ENCODE measurements at places on chromosomes 16 and 17.

DNA sequence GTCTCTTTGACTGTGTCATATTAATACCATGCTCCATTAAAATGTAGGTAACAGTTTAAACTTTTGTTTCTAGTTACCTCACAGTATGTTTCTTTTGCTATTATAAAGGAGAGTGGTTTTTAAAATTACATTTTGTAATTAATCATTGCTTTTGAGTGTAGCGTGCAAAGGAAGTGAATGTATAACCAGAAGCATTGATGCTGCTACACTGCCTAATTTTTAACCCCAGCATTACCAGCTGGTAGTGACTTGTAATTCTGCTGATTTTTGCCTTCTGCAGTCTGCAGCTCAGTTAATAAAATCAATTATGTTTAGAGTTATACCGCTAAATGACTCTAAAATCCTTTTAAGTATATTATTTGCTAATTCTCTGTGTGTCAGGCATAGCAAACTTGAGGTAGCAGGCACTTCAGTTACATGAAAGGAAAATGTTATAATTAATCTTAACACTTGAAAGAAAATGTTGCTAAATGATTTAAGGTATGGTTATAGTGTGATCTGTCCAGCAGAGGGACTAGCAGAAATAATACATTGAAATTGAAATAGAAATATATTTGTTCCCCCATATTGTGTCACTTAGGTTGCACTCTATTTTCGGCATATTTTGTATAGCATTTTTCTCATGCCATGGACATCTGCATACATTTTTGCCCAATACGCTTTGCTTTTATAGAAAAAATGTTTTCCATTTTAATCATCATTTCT lies 388.5 kb downstream of the CNTNAP4 start:
- DNase-seq = no peak

DNA sequence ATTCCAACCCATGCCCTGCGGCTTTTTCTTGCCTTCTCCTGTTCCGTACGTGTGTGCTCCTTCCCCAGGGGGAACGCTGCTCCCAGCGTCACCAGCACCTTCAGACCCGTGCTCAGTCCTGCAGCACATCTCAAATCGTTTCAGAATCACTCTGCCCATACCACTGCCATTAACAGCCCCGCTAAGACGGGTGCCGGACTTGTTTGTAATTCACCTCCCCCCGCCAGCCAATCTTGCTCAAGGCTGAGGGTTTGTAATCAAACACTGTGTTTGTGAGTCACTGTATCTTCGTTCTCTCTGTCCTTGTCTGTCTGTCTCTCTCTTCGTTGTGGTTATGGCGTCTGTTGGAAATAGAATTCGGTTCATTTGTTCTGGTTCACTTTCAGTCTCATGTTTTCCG lies 17.3 kb downstream of the CARD14 start:
- DNase-seq = no peak

DNA sequence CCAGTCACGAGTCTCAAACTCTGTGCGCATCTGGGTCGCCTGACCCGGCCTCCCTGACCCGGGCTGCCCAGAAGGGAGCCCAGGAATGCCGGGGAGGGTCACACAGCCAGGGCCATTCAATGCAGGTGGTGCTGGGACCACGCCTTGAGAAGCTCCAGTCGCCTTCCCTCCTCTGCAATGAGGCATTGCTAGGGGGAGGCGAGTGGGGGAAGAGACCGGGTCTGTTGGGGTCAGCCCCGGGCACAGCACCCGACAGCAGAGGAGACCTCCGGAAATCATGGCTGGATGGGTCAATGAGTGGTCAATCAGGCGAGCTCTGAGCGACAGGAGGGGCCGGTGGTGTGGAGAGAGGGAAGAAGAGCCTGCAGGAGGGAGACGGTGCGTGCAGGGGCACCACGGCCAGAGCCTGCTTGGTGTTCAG lies 13.3 kb downstream of the JPH3 start:
- DNase-seq = no peak

GRCh38 chr17:47254403-47254943 lies 846 bp downstream of the ITGB3 start:
- DNase-seq = no peak

- no peak for DNase-seq
Observed at GRCh38 chr17:7219229-7219811, 316 bp downstream of the DLG4 start.

- DNase-seq = no peak
Observed at GRCh38 chr16:73308771-73309170, 260.8 kb upstream of the ZFHX3 start.

DNA sequence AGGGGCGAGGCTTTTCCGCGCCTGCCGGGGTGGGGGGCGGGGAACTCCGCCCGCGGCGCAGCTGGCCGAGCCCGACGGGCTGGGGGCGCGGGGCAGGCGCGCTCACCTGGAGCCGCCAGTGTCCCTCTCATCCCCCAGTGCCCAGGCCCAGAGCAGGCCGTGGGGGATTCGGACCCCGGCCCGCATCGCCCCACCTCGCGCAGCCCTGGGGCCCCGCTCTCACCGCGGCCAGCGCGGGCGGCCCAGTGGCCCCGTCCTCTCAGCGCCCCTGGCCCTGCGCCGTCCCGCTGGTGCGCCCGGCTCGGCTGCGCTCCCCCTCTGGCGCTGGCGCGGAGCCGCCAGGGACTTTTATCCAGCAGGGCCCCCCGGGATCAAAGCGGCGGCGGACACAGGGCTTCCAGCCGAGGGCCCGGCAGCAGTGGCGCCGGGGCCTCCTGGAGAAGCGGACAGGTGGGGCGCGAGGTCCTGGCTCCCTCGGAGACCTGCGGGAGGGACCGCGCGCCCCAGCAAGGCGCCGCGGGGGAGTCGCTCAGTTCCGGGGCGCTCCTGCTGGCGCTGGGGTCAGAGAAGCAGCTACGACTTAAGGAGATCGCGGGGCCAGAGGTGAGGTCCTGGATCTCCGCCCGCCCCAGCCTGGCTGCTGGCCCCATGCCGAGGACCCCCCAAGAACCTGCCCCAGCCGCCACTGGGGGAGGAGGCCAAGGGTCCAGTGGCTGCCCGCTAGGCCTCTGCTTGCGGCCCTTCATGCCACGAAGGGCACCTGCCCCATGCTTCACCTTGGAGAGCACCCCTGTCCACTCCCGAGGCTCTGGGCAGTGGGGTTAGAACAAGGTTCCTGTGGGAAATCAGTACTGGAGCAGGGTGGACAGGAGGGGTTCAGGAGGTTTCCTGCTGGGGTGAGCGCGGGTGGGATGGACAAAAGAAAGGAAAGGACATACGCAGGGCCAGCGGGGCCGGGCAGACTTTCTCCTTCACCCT lies 823 bp upstream of the NOTUM start:
- DNase-seq = no peak

- DNase-seq = no peak
Observed at GRCh38 chr17:50194934-50195865, 6.2 kb downstream of the COL1A1 start.

DNA sequence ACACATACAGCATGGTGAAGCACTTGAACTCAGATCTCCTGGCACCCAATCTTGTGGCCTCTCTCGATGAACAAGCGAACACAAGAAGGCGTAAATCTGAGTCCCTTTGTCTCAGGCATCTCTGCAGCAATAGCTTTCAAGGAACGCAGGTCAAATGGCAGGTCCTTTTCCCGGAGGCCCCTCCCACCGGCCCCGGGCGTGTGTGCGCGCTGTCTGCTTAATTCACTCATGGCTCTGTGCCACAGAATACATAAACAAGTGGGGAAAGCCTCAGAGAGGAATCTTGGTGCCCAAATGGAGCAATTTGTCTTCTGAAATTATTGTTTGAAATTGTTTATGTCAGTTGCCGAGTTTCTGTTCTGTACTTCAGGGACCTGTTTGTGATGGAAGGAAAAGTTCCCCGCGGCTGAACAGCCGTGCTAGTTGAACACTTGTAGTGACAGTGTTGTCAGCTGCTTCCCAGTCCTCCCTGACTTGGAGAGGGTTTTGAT lies 14.8 kb downstream of the MYOCD start:
- DNase-seq = no peak

- no peak for DNase-seq
Observed at GRCh38 chr17:74527081-74527480, 4.2 kb downstream of the CD300LB start.

DNA sequence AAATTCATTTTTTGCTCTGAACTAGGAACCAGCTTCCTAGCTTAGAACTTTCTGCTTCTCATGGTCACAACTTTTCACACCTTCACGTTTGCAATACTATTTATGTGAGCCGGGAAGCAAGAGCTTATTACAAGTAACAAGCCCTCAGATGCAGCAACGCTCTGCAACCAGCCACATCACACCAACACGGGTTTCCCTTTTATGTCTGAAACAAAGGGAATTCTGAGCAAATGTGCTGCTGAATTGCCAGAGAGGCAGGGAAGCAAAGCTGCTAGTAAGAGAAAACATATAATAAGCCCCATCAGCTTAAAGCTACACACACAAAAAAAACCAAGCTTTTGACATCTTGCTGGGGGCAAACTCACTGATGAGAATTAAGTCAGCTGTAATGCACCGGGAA lies 122.2 kb downstream of the SLC39A11 start:
- no peak for DNase-seq

- no peak for DNase-seq
Observed at GRCh38 chr16:626787-627453, 3.9 kb upstream of the WFIKKN1 start.

GRCh38 chr17:67139784-67140665 lies 95.7 kb downstream of the CACNG1 start:
- no peak for DNase-seq

GRCh38 chr16:82852388-82853008 lies 225.7 kb downstream of the CDH13 start:
- DNase-seq = no peak

DNA sequence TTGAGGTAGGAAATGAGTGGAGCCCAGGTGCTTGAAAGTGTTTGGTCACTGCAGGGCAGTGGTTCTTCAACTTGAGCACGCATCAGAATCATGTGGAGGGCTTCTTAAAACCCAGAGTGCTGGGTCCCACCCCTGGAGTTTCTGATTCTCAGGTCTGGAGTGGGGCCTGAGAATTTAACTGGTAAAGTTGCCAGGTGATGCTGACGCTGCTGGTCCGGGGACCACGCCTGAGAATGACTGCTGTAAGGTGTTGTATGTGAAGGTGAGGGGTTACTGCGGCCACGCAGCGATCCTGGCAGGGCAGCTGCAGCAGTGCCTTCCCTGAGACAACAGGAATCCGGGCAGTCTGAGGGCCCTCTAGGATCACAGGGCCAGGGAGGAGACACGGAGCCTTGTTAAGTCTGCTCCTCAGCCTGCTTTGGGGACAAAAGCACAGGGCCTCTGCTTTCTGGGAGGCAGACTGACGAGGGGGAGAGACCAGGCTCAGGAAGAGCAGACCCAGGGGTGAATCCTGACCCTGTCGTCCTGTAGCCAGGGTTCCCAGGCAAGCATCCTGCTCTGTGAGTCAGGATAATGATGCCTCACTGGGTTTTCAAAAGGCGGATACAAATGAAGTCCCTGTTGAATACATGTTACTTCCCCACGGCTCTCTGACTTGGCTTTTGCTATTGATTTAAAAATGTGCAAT lies 16.2 kb downstream of the CCDC42 start:
- DNase-seq = no peak

- no peak for DNase-seq
Observed at GRCh38 chr17:604765-605164, 109.9 kb downstream of the VPS53 start.

GRCh38 chr16:457732-458400 lies 32.4 kb downstream of the RAB11FIP3 start:
- no peak for DNase-seq

DNA sequence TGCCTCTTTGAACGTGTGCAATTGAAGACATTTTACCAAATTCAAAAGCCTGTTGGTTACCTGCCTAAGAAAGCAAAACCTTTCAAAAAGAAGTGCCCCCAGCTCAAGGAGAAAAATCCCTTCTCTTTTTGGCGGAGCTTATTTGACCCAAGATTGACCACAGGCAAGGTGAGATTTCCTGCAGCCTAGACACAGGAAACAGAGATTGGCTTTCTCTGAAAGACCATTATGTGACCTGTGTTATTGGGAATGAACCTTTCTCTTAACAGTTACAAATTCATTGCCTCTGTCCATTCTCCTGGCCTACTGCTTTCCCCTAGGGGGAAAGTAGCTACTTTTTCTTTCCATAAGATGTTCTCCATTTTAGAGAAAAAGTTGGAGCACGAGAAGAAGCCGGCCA lies 42.1 kb upstream of the MAF start:
- DNase-seq = no peak

DNA sequence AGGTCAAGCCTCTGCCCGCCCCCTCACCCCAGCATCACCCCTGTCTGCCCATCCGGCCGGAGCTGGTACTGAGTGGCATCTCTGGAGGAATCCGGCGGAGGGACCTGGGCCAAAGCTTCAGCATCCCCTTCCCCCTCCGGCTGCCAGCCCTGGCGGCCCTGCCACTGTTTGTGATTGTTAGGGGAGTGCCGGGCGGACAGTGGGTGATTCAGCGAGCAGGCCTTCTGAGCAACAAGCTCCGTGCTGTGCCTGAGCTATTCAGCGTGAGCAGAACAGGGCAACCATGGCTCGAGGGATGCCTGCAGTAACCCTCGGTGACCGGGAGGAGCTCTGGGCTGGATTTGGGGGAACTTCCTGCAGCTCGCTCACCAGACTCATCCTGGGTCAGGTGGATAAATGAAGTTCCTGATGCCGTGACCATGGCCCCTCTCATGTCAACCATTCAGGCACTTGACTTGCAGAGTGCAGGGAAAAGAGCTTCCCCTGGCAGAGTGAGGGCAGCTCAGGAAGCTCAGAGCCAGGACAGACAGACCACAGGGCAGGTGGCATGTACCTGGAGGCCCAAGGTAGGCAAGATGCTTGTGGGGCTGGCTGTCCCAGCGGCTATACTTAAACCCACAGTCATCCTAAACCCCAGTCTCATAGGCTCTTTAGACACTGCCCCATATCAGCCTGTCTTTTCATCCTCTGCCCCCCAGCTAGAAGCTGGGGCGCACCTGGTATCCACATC lies 24.3 kb upstream of the MLKL start:
- no peak for DNase-seq

- no peak for DNase-seq
Observed at GRCh38 chr17:43549496-43549895, 3.4 kb upstream of the ETV4 start.
